Glomerular endothelial cell (primary cell): ENCODE measurements at places on chromosomes 6 and 20. TPM values are rescaled to one million over a fixed set of nuclear protein-coding genes. Genes with fewer than 3 reads are reported as not detected.

CRIP3 gene
- not detected in 2 replicates for total RNA-seq

PRL gene
- total RNA-seq = not detected in 2 replicates

YWHAB gene
- total RNA-seq = 167 and 173 TPM in 2 replicates

PDE10A gene
- total RNA-seq = 5.4 and 10.0 TPM in 2 replicates

ATAT1 gene
- total RNA-seq = 8.1 and 8.9 TPM in 2 replicates

SLC22A1 gene
- total RNA-seq = not detected in 2 replicates

BNIP5 gene
- not detected in 2 replicates for total RNA-seq

POM121L2 gene
- not detected in 2 replicates for total RNA-seq

IL17F gene
- total RNA-seq = not detected in 2 replicates

SLC26A8 gene
- not detected in 2 replicates for total RNA-seq

HS3ST5 gene
- total RNA-seq = not detected in 2 replicates

SLC2A10 gene
- 10.8 and 20.6 TPM in 2 replicates for total RNA-seq

TFAP2D gene
- total RNA-seq = not detected in 2 replicates

C20orf202 gene
- not detected in 2 replicates for total RNA-seq
